ENCODE measurements at places on chromosomes 2 and 18. TPM values are rescaled to one million over a fixed set of nuclear protein-coding genes. Genes with fewer than 3 reads are reported as not detected.

TXNDC9 gene
- total RNA-seq = 56.0 TPM

EFR3B gene
- 17.3 TPM for total RNA-seq

ANKRD23 gene
- total RNA-seq = 3.2 TPM

TUBA4B gene
- total RNA-seq = not detected

DTNB gene
- total RNA-seq = 38.9 TPM

HTRA2 gene
- 27.3 TPM for total RNA-seq

IL1F10 gene
- total RNA-seq = not detected

TRIM43 gene
- total RNA-seq = not detected

CNTNAP5 gene
- total RNA-seq = not detected

GPR35 gene
- total RNA-seq = 1.7 TPM

IL1R2 gene
- total RNA-seq = 3.8 TPM

TWIST2 gene
- total RNA-seq = 21.5 TPM

CMPK2 gene
- total RNA-seq = 15.3 TPM

BABAM2 gene
- 40.6 TPM for total RNA-seq

LYPD1 gene
- 1.9 TPM for total RNA-seq

KCNF1 gene
- total RNA-seq = not detected

RAD51AP2 gene
- total RNA-seq = 0.13 TPM

GAD1 gene
- 0.94 TPM for total RNA-seq

NXPH2 gene
- not detected for total RNA-seq

MARCO gene
- 11.0 TPM for total RNA-seq

CASP8 gene
- 8.7 TPM for total RNA-seq

ABCA12 gene
- total RNA-seq = not detected

MC2R gene
- not detected for total RNA-seq

ERMN gene
- total RNA-seq = not detected

MYCN gene
- total RNA-seq = 13.3 TPM

ADRA2B gene
- total RNA-seq = 1.3 TPM

C1GALT1C1L gene
- total RNA-seq = 1.1 TPM

AKAIN1 gene
- not detected for total RNA-seq

OSBPL6 gene
- 2.1 TPM for total RNA-seq

GALNT14 gene
- 0.54 TPM for total RNA-seq

POTEC gene
- not detected for total RNA-seq

All from thyroid gland (tissue), 4 donors.